ENCODE measurements at places on chromosomes 1 and 21.

DNA sequence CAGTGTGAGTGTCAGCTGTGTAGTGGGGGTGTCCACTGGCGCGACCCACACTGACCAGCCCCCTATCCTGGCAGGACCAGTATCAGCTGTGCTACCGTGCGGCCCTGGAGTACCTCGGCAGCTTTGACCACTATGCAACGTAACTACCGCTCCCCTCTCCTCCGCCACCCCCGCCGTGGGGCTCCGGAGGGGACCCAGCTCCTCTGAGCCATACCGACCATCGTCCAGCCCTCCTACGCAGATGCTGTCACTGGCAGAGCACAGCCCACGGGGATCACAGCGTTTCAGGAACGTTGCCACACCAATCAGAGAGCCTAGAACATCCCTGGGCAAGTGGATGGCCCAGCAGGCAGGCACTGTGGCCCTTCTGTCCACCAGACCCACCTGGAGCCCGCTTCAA lies 28.1 kb upstream of the KDM4A start:
- no peak overlapping the region for H3K27ac ChIP-seq
- H3K27me3 ChIP-seq, result no peaks in the 10 kb centered on the region
- no peaks in the 10 kb centered on the region for H3K4me1 ChIP-seq
- no peak overlapping the region for H3K4me3 ChIP-seq
- DNase-seq, result no peak

- H3K4me3 ChIP-seq, result no peak overlapping the region
- no peak for DNase-seq
- no peaks in the 10 kb centered on the region for H3K4me1 ChIP-seq
- H3K36me3 ChIP-seq, result no peaks in the 10 kb centered on the region
- no peak overlapping the region for H3K27ac ChIP-seq
- no peaks in the 10 kb centered on the region for H3K27me3 ChIP-seq
These were observed 6.2 kb upstream of the TEX50 start for GRCh38 chr1:173628888-173629287.

DNA sequence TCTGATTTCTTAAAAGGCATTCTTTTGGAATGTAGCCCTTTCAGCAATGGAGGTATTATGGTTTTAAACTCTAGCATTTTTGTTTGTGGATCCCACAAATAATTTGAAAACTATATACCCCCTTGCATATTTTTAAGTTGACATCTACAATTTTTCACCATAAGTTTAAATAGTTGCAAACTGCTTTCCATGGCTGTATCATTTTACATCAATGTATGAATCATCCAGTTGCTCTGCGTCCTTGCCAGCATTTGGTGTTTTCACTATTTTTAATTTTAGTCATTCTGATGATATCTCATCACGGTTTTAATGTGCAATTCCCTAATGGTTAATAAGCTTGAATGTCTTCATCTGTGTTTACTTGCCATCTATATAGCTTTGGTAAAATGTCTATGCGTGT lies 20.7 kb downstream of the DIPK1A start:
- no peaks in the 10 kb centered on the region for H3K36me3 ChIP-seq
- no peak overlapping the region for H3K27ac ChIP-seq
- no peaks in the 10 kb centered on the region for H3K27me3 ChIP-seq
- DNase-seq, result no peak
- no peak overlapping the region for H3K4me3 ChIP-seq

- H3K27ac ChIP-seq, result peak overlapping the region; percentile 9
- peak overlapping the region; percentile 51 for H3K4me3 ChIP-seq
- H3K27me3 ChIP-seq, result no peaks in the 10 kb centered on the region
- H3K4me1 ChIP-seq, result peaks cover 30% of the 10 kb centered on the region
These were observed 1.7 kb downstream of the MARCKSL1 start for GRCh38 chr1:32334274-32334861.

DNA sequence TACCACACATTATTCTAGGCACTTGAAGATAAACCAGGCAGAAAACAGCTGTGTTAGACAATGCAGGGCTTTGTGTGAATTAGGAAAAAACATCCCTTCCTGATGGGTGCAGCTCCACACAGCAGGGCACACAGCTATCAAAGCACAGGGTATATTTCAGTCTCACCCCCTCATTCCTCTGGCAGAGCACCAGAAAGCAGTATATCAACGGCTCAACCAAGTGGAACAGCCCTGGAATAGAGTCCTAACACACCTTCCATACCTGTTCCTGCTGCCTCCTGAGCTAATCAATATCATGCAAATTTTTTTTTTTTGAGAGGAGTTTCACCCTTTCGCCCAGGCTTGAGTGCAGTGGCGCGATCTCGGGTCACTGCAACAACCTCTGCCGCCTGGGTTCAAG lies 32.1 kb downstream of the LYST start:
- DNase-seq, result no peak
- no peak overlapping the region for H3K4me3 ChIP-seq
- H3K4me1 ChIP-seq, result peaks cover 5% of the 10 kb centered on the region
- no peak overlapping the region for H3K27ac ChIP-seq
- H3K27me3 ChIP-seq, result no peaks in the 10 kb centered on the region

DNA sequence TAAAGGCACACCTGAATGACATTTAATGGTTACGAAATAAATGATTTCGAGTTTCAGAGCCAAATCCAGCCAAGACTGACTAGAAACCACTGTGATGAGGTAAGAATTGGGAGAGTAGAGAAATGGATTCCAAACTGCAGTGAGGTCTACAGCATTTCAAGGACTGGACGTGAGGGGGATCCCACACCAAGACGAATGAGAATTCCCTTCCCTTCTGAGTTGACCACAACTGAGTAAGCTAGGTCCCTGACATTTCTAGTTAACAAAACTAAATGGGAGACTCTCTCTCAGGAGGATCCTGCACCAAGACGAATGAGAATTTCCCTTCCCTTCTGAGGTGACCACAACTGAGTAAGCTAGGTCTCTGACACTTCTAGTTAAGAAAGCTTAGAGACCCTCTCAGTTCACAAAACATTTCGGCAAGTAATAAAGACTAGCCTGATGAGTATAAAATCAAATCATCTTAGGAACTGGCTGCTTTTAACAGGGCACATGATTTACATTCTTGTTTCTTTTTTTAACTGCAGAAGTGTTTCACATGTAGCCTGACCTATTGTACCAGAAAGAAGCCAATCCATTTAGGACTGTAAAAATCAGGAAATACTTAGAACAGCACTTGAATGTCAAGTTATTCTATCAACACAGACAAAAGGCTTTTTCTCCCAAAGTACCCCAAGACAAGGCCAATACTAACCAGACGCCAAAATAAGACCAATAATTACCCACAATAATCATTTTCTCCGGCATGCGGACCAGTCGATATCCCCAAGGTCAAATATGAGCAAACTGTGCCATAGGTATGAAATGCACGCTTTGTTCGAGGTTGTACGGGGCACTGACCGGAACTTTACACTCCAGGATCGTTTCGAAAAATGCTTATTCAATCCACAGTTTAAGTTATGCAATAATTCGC lies 1.4 kb upstream of the SPATA1 start:
- peak overlapping the region; percentile 98 for H3K27ac ChIP-seq
- peak overlapping the region; percentile 90 for H3K4me3 ChIP-seq
- no peaks in the 10 kb centered on the region for H3K27me3 ChIP-seq

GRCh38 chr1:194252199-194252598 lies 1065.8 kb upstream of the B3GALT2 start:
- no peaks in the 10 kb centered on the region for H3K27me3 ChIP-seq
- peak; percentile 27 for DNase-seq
- H3K27ac ChIP-seq, result no peak overlapping the region
- no peaks in the 10 kb centered on the region for H3K4me1 ChIP-seq
- H3K4me3 ChIP-seq, result no peak overlapping the region
- H3K36me3 ChIP-seq, result no peaks in the 10 kb centered on the region

GRCh38 chr1:62050165-62050564 lies 144.5 kb upstream of the L1TD1 start:
- H3K4me1 ChIP-seq, result no peaks in the 10 kb centered on the region
- H3K4me3 ChIP-seq, result no peak overlapping the region
- no peaks in the 10 kb centered on the region for H3K36me3 ChIP-seq
- no peak for DNase-seq
- H3K27me3 ChIP-seq, result no peaks in the 10 kb centered on the region

GRCh38 chr1:194289569-194290266 lies 1103.3 kb upstream of the B3GALT2 start:
- no peaks in the 10 kb centered on the region for H3K36me3 ChIP-seq
- no peaks in the 10 kb centered on the region for H3K27me3 ChIP-seq
- no peak overlapping the region for H3K4me3 ChIP-seq
- DNase-seq, result no peak
- H3K27ac ChIP-seq, result no peak overlapping the region

GRCh38 chr21:29130270-29130969 lies at the start of gene MAP3K7CL:
Gene MAP3K7CL, plus strand, starts transcription at chr21:29130644. Its CDS starts 2,701 bp downstream, at chr21:29133345.
- peaks cover 4% of the 10 kb centered on the region for H3K27me3 ChIP-seq
- H3K4me1 ChIP-seq, result no peaks in the 10 kb centered on the region
- no peak within 1 kb of the TSS for H3K4me3 ChIP-seq
- DNase-seq, result no peak
- no peaks in the 10 kb centered on the region for H3K36me3 ChIP-seq
- no peak within 1 kb of the TSS for H3K27ac ChIP-seq

GRCh38 chr1:33966346-33967141 lies 102.7 kb downstream of the HMGB4 start:
- no peaks in the 10 kb centered on the region for H3K27me3 ChIP-seq
- DNase-seq, result no peak
- H3K27ac ChIP-seq, result no peak overlapping the region
- no peaks in the 10 kb centered on the region for H3K36me3 ChIP-seq
- H3K4me1 ChIP-seq, result no peaks in the 10 kb centered on the region

GRCh38 chr1:61670016-61670415 lies 54.9 kb downstream of the TM2D1 start:
- no peak for DNase-seq
- H3K27me3 ChIP-seq, result no peaks in the 10 kb centered on the region
- no peak overlapping the region for H3K4me3 ChIP-seq
- H3K27ac ChIP-seq, result no peak overlapping the region
- no peaks in the 10 kb centered on the region for H3K4me1 ChIP-seq

DNA sequence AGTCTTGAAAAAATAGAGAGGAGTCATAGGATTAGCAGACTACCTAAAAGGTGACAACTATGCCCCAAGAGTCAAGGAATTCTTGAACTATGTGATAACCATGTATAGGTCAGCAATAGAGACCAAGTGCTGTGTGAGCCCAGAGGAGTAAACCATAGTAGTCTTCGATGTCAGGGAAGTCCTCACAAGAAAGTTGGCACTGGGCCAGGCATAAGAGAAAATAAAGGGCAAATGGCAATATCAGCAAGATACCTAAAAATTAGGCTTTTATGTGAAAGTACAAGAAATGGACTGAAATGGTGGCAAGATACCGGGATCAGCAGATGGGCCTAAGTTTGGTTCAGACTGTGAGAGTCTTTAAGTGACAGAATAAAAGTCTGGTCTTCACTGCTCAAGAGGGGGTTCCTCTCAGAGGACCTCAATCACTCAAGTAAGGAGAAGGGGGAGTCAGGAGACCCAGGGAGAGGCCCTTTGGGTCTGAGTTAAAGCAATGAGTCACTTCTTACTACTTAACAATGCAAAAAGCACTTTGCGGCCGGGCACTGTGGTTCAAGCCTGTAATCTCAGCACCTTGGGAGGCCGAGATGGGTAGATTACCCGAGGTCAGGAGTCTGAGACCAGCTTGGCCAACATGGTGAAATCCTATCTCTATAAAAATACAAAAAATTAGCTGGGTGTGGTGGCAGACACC lies 95.0 kb downstream of the TEX35 start:
- no peak overlapping the region for H3K4me3 ChIP-seq
- H3K4me1 ChIP-seq, result no peaks in the 10 kb centered on the region
- no peak overlapping the region for H3K27ac ChIP-seq
- DNase-seq, result no peak

- no peaks in the 10 kb centered on the region for H3K36me3 ChIP-seq
- no peak overlapping the region for H3K4me3 ChIP-seq
- no peak overlapping the region for H3K27ac ChIP-seq
- H3K4me1 ChIP-seq, result peaks cover 14% of the 10 kb centered on the region
- DNase-seq, result peak; percentile 49
These were observed 71.0 kb downstream of the DHRS3 start for GRCh38 chr1:12546771-12547585.

DNA sequence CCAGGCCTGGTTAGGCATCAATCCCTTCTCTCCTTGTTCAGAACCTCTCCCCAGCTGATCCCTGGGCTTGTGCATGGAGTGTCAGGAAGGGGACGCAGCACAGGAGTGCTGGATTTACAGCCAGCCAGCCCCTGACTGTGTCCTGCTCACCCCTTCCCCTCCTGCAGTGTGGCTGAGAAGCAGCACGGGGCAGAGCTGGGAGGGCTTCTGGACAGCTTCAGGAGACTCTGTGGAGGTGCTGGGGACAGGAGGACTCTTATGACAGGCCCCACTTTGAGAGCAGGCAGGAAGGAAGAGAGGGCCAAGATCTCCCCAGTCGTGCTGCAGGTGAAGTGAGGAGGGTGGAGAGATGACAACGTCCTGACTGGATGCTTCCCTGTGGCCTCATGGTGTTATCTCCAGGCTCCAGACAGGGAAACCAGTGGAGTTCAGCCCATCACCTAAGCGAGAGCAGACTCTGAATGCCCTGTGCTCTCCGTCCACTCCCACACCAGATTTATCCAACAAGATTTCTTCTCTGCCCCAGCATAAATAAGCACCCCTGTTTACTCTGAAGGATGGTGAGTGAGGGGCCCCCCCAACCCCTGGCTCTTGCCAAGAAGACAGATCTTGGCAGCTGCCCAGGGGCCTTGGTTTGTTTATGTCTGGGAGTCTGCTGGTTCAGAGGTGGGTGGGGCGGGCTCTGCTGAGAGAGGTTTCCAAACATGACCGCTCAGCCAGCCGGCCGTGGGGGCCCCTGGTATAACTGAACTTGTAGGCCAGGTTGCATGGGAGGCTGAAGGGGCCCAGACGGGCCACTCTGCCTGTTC lies 21.3 kb downstream of the TMCC2 start:
- DNase-seq, result peak; percentile 88
- H3K4me1 ChIP-seq, result peaks cover 50% of the 10 kb centered on the region
- no peaks in the 10 kb centered on the region for H3K27me3 ChIP-seq
- H3K27ac ChIP-seq, result peak overlapping the region; percentile 14

GRCh38 chr1:38221006-38221649 lies 174.5 kb upstream of the POU3F1 start:
- no peak overlapping the region for H3K27ac ChIP-seq
- no peaks in the 10 kb centered on the region for H3K36me3 ChIP-seq
- peaks cover 7% of the 10 kb centered on the region for H3K4me1 ChIP-seq
- H3K27me3 ChIP-seq, result no peaks in the 10 kb centered on the region
- H3K4me3 ChIP-seq, result no peak overlapping the region
- no peak for DNase-seq

- H3K4me3 ChIP-seq, result no peak overlapping the region
- DNase-seq, result no peak
- H3K27ac ChIP-seq, result no peak overlapping the region
- H3K27me3 ChIP-seq, result no peaks in the 10 kb centered on the region
These were observed 3.5 kb downstream of the GPATCH2 start for GRCh38 chr1:217627431-217627830.

DNA sequence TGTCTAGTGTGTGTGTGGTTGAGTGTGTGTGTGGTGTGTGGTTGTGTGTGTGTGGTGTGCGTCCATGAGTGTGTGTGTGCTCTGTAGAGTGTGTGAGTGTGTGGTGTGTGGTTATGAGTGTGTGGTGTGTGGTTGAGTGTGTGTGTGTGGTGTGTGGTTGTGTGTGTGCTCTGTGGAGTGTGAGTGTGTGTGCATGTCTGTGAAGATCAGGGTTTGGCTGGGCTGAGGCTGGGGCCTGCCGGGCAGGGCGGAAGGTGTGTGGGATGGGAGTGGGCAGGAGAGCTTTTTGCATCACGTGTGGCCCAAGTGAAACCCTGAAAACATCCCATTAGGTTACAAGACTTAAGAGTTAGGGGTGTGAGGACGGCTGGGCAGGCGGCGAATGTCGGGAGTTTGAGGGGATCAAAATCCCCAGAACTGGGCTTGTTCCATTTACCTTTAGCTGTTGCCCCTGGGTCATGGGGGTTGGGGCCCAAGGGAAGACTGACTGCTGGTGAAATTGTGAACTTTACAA lies 2.9 kb upstream of the FCMR start:
- no peaks in the 10 kb centered on the region for H3K27me3 ChIP-seq
- H3K27ac ChIP-seq, result peak overlapping the region; percentile 23
- H3K4me3 ChIP-seq, result no peak overlapping the region
- no peak for DNase-seq
